ENCODE measurements at places on chromosomes 16 and 17. TPM values are rescaled to one million over a fixed set of nuclear protein-coding genes. Genes with fewer than 3 reads are reported as not detected.

C16orf87 gene
- total RNA-seq, result 16.2 TPM

GRCh38 chr17:69605571-69605970 lies 191.1 kb downstream of the MAP2K6 start:
- DNase-seq, result no peak

GRCh38 chr17:42283241-42284023 lies 4.9 kb upstream of the STAT5A start:
- DNase-seq, result peak; percentile 22

- no peak for DNase-seq
Observed at GRCh38 chr17:42163113-42163512, 8.3 kb upstream of the RAB5C start.

DNA sequence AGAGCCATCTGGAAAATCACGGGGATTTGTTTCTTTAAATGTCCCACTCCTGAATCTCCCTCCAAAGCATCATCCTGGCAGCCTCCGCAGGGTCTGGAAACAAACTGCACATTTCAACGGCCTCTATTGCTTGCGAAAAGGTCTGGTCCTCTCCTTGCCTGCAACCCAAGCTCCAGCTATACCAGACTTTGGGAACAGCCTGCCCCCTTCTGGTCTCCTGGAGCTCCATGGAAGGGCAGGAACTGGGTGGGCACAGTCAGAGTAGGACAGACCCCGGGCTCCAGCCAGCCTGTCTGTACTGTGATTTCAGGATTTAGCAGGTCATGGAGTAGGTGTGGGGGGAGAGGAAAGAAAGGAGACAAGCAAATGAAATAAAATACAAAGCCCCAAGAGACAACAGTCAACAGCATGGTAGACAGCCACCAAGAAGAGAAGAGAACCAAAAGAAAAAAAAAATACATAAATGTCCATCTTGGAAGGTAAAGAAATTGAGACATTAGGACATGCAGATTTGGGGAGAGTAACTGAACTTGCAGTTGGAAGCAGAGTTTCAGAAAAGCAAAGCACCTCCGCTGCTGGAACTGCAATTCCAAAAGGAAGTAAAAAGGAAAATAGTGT lies 2.7 kb downstream of the XYLT1 start:
- peak; percentile 67 for DNase-seq

DNA sequence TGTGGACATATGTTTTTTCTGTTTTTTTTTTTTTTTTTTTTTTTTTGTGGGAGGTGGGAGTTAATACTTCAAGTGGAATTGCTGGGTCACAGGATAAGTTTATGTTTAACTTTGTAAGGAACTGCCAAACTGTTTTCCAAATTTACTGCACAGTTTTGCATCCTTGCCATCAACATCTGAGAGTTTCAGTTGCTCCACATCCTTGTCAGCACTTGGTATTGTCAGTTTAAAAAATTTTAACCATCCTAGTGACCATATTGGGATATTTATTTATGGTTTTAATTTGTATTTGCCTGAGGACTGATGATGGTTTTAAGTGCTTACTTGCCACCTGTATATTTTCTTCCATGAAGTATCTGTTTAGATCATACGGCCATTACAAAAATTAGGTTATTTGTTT lies 34.0 kb upstream of the IRF8 start:
- no peak for DNase-seq

- DNase-seq, result peak; percentile 72
Observed at GRCh38 chr17:73956595-73957465, 246.6 kb upstream of the RPL38 start.

DNA sequence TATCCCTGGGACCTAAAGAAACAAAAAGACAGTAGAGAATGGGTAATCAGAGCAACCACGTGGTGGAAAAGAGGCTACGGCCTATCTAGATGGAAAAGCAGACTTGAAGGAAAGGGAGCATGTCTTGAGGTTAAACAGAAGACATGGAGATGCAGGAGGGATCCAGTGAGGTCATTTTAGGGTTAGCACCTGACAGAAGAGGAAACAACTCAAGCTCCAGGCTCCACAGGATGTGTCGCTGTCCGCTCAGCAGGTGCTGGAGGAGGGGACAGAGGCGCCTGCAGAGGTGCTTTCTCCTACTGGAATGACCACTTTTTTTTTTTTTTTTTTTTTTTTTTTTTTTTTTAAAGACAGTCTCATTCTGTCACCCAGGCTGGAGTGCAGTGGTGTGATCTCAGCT lies 47.5 kb upstream of the CLEC3A start:
- DNase-seq, result no peak

- DNase-seq, result no peak
Observed at GRCh38 chr16:14545346-14545884, 84.6 kb downstream of the PARN start.

DNA sequence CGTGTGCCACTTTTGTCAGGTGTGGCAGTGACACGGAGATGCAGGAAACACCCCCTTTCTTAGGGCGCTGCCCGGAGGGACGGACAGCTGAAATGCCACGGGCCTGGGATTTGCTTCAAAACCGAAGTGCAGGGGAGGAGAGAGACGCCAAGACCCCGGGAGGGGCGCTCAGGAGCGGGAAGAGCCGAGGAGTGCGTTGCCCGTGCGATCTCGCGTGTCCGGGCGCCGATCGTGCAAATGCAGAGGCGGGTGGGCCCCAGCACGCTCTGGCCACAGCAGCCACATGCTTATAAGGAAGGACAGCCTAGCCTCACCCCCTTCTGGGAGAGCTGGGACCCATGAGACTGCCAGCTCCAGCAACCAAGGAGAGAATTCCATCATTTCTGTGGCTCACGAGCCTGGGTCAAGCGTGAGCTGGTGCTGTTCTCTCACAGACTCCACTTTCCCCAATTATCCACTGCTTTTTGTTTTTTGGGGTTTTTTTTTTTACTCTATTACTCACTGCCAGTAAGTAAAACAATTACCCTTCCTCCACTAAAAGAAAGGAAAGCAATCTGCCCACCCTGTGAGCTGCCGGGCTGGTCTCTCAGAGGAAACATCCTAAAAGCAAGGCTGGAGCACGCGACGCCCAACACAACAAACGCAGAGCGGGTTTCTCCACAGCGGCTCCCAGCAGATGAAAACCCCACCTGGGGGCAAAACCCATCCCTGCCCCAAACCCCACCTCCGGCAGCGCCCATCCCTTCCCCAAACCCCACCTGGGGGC lies 27.2 kb upstream of the C16orf95 start:
- DNase-seq, result no peak

- peak; percentile 88 for DNase-seq
Observed at GRCh38 chr17:7912927-7913524, 3.1 kb downstream of the RNF227 start.

HLF gene
- total RNA-seq, result 2.3 TPM

DNA sequence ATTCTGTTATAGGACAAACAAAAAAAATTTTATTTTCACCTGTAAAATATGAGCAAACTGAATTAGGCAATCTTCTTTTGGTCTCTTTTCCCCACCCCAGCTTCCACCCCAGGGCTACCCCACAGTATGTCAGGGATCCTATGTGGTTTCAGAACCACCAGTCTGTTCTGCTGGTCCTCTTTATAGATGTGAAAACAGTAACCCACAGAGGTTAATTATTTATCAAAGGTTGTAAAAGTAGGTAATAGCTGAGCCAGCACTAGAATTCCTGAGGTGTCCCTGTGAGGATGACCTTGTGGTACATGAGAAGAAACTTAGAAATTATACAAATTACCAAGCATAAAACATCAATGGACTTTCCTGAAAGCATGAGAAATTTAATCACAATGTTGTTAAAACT lies 428.7 kb downstream of the CNTNAP4 start:
- no peak for DNase-seq

DNA sequence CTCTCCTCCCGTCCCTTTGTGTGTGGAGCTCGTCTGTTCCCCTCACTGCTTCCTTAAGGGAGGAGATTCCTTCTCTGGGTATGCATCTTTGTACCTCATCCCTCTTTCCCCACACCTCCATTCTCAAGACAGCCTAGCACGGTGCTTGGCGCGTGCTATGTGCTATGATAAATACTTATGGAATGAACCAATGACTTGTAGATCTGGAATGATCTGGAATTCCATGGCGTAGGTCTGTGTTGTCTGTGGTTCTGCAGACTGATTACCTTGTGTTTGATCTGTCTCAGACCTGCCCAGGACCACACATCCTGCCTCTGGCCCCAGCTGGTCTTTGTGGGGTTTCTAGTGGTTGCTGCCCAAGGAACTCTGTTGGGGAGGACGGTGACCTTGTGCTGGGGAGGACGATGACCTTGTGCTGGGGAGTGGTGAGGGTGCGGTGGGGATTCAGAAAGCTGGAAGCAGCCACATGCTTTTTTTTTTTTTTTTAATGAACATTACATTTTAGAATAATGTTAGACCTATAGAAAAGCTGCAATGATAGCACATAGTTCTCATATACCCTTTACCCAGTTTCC lies 33.5 kb upstream of the ETV4 start:
- DNase-seq, result no peak
